ENCODE measurements at places on chromosomes 3 and 15. TPM values are rescaled to one million over a fixed set of nuclear protein-coding genes. Genes with fewer than 3 reads are reported as not detected.

- DNase-seq = no peak
Measured at GRCh38 chr3:55476515-55476914, 10.6 kb downstream of the WNT5A start.

TRPC1 gene
- total RNA-seq = 6.2 TPM

DNA sequence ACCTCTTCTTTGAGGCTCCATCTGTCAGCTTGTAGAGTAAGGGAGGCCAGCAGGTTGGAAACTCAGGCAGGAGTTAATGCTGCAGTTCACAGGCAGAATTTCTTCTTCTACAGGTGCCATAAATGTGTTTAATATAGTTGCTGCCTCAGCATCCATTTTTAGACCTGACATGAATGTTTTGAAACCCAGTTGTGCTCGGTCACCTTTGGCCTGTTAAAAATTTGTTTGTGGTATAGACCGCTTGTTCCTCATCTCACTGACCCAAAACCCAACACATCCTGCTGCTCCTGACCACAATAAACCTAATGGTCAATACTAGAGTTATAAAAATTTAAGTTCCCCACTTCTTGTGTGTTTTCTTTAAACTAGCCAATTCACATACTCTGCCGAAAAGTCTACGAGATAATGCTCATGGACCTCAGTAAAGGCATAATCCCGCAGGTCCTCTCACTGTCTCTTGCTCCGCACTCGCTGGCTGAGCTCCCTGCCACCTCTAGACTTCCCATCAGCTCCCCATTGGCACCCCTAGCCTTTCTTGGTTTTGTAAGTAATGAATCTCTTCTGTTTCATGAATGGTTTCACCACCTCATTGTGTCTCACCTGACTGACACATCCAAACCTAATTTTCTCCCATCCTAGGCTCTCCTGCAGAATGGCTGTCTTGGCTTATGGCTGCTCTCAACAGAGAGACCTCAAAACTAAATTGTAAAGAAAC is 138.5 kb upstream of the STRIT1 start:
- DNase-seq = no peak

DNA sequence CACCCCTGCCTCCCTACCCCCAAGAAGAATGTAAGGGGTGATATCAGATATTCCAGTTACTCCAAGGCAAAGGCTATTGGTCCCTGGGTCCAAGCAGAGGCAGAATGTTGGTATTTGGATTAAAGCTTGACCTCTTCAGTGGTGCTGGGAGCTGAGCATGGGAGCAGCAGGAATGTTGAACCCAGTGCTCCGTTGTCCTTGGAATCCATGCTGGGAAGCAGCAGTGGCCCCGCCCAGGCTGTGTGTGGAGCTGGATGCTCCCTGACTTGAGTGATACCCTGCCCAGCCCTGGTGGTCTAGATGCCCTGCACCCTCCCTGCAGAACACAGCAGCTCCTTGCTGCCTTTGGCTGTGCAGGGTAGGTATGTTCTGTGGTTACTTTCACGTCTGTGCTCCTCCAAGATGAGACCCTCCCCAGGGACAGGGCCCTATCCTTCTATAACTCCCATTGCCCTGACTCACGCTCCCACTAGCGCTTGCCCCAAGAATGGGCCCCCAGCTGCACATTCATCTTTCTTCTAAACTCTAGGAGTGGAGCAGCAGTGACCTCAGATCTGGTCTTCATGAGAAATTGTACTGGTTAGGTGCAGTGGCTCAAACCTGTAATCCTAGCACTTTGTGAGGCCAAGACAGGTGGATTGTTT is 35.1 kb downstream of the UMPS start:
- no peak for DNase-seq

GRCh38 chr3:187291512-187292132 is at the start of gene MASP1:
MASP1 (minus strand) TSS chr3:187291737; CDS start chr3:187291632, 105 bp downstream.
- DNase-seq = no peak

- peak; percentile 0 for DNase-seq
Measured at GRCh38 chr15:77852241-77853007, 219.7 kb upstream of the LINGO1 start.

All from activated CD4-positive, alpha-beta T cell treated with anti-CD3 and anti-CD28 coated beads for 36 hours (primary cell).